ENCODE measurements at places on chromosomes 3 and 15.

GRCh38 chr3:149965278-149965677, 5.4 kb downstream of the PFN2 start:
- no peak for DNase-seq

- DNase-seq, result peak; percentile 35
Measured at GRCh38 chr3:56894881-56895431, 93.2 kb upstream of the ARHGEF3 start.

GRCh38 chr15:85717212-85717611, 77.5 kb downstream of the KLHL25 start:
- DNase-seq, result no peak

GRCh38 chr15:29747837-29748417, 74.3 kb downstream of the TJP1 start:
- no peak for DNase-seq

- DNase-seq, result peak; percentile 23
Measured at GRCh38 chr15:89068325-89068784, 19.9 kb upstream of the ABHD2 start.

DNA sequence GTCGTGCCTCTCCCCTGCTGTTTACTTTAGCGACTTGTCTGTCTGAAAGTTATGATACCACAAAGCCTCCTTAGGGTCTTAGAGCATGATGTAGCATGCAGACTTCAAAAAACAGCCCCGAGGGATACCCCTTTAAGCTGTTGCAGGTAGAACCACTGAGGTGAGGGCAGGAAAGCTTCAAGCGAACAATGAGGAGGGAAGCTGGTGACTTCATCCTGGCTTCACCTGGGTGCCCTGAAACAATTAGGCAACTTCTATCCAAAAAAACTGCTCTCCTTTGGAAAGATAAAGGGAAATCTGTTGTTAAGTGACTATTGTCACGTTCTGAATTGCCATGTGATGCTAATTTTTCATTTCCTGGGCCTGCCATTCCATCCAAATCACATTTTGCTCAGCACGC, 231.6 kb downstream of the SOX2 start:
- no peak for DNase-seq

DNA sequence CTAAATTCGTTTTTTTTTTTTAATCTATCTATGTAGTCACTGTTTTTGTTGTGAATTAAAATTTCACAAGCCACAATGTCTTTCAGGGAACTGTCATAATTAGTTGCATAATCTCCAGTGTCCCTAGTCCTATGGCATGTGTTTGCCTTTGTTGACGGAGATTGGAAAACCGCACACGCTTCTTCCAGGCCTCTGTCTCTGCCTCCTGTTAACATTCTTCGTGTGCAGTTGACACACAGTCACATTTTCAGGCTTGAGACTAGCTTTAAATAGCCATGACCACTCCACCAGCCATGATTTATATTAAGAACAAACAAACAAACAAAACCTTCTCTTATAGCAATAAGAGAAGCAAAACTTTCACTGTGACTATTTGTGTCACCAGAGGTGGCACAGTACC, 139.8 kb downstream of the DUT start:
- no peak for DNase-seq

- no peak for DNase-seq
Measured at GRCh38 chr3:172713316-172713715, 2.4 kb upstream of the NCEH1 start.

DNA sequence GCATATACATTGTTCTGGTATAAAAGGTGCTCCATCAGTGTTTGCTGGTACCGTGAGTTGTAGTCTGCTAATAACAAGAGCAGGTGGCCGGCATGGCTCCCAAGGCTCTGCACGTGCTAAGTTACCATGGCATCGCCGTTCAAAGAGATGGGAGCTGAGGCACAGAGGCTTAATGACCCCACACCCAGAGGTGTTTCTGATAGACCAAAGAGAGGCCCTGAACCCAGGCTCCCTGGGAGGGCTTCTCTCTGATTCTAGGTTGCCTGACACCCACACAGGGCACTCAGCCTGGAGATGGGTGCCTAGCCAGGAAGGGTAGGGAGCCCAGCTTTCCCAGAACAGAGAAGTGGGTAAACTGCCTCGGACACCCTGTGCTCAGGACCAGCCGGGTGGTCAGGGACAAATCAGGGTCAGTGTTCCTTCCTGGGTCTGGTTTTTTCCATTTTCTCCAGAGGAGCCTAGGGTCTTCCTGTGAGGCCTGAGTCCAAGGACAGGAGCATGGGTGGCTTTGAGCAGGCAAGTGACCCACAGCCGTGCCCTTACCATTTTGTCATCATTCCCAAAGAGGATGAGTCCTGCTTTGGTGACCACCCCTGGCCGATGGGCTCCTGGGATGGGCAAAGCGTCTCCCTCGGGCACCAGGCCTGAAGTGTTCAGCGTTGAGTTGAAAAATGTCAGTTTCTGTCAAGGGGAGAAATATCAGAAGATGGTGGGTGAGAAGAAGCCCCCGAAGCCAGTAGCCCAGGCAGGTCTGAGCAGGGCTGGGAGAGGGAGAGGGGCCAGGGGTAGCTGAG, 27.3 kb downstream of the ALDH1L1 start:
- DNase-seq, result no peak

GRCh38 chr3:127085576-127085975, 102.7 kb downstream of the PLXNA1 start:
- no peak for DNase-seq

GRCh38 chr3:120302361-120302760, 17.3 kb upstream of the GPR156 start:
- DNase-seq, result no peak

DNA sequence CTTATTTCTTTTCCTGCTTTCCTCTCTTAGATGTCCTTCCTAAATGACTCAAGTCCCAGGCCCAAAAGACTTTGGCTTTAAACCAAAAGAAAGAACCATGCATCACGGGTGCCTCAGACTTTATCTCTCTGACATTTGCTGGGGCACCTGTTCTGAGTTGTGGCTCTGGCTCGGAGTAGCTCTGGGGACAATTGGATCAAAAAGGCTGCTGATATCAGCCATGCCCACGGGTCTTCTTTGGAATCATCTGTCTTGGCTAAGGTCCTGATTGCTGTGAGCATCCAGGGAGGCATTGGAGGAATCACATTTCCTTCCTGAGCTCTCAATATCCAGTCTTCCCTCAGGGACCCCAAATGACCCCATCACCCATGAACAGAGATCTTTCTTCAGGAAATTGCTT, 59.9 kb downstream of the CLSTN2 start:
- no peak for DNase-seq

DNA sequence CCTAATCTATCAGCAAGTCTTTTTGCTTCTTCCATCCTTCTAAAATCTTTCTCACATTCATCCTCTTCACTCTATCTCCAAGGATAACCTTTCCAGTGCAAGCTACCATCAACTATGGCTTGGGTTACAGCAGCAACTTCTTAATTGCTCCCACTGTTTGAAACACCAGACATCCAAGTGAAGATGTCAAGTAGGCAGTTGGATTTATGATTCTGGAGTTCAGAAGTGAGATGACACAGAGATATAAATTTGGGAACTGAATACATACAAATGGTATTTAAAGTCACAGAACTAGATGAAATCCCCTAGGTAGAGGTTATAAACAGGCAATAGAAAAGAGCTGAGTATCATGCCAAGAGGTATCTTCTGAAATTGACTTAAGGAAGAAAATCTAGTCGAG, 3.7 kb downstream of the UBR1 start:
- DNase-seq, result no peak

DNA sequence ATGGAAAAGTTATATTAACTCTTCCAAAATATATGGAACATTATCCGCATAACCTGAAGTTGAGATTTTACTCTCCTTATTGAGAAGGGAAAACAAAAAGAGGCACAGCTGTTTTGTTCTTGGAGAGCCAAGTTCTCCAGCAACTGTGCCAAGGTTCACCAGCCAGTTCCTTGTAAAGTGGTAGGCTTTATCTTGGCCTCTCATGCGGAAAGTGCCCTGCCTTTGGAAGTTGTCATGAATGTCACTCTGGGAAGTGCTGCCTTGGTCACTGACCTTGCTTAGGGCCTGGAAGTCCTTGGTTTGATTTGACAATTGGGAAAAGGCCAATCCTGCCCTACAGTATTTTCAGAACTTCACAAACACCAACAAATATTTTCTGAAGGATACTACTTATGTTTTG, 44.2 kb upstream of the THRB start:
- no peak for DNase-seq

DNA sequence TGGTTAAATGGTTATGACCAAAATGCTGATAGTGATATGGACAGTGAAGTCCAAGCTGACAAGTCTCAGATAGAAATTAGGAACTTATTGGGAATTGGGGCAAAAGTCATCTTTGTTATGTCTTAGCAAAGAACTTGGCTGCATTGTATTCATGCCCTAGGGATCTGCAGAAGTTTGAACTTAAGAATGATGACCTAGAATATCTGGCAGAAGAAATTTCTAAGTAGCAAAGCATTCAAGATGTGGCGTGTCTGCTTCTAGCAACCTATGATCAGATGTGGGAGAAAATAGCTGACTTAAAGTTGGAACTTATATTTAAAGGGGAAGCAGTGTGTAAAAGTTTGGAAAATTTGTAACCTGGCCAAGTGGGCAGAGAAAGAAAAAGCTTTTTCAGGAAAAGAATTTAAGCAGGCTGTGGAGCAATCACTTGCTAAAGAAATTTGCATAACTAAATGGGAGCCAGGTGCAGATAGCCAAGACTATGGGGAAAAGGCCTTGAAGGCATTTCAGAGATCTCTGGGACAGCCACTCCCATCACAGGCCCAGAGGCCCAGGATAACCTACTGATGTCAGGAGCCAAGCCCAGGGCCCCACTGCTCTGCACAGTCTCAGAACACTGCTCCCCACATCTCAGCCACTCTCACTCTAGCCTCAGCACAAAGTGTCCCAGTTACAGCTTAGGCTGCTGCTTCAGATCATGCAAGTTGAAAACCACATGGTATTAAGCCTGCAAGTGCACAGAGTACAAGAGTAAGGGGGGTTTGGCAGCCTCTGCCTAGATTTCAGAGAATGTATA, 147.8 kb upstream of the TGFBR2 start:
- DNase-seq, result no peak

DNA sequence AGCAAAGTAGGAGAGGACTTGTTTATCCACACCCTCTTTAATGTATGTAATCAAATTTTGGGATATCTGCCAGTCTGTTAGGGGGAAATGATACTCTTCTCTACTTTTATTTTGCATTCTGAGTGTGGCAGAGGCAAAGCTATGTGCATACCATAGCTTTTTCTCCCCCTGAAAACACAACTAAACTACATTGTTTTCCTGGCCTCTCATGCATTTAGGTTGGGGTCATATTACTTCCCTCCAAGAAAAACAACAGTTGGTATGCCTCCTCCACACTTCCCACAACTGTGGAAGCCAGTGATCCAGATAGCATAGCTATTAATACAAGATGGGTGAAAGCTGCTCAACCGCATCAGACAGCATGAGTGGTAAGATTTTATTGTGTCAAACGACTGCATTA, 6.9 kb downstream of the RPL15 start:
- DNase-seq, result no peak

DNA sequence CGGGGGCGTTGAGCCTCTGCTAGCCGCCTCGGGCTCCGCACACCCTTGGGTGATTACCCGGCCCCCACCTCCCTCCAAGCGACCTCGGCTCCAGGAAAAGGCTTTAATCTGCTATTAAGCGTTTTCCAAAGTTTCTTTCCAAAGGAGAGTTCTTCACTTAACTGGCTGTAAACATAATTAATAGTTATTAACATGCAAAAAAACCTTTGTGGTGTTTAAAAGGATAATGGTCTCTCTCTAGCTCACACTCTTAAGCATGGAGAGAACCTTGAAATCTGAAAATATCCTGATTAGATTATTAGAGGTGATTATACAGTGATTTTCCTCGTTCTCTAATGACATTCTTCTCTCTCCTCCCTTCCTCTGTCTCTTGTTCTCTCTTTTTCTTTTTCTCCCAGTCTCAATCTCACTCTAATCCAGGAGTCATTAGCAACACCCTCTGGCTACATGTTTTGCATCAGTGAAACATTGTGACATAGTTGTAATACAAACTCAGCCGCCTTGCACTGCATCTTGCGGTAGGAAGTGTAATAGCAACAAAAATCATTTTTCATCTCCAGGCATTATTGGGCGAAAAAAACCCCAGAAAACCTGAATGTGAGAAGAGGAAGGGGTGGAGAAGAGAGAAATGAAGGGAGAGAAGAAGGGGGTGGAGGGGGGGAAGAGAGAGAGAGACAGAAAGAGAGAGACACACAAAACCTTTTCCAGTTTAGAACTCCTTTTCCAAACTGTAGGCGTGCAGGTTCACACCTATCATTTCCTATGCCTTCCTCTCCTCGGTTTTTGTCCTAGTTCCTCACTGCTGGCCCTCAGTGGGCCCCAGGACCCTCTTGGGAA, 24.4 kb downstream of the NR2F2 start:
- DNase-seq, result no peak

DNA sequence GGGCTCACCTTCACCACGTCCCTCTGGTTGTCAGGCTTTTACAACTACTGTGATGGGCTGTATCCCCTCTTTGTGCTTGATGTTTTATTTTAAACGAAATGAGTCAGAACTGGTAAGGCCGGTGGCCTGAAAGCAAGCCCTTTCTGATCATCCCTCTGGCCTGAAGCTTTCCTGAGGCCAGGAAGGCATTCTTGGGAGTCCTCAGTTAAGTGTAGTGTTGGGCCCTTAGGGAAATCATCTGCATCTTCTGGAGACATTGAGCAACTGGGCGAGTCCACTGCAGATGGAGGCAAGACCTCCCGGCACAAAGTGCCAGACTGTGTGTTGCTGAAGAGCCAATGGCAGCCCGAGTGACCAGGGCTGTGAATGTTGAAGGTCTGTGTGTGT, 33.0 kb upstream of the AMOTL2 start:
- no peak for DNase-seq

- no peak for DNase-seq
Measured at GRCh38 chr3:16482770-16483531, 30.5 kb downstream of the RFTN1 start.

DNA sequence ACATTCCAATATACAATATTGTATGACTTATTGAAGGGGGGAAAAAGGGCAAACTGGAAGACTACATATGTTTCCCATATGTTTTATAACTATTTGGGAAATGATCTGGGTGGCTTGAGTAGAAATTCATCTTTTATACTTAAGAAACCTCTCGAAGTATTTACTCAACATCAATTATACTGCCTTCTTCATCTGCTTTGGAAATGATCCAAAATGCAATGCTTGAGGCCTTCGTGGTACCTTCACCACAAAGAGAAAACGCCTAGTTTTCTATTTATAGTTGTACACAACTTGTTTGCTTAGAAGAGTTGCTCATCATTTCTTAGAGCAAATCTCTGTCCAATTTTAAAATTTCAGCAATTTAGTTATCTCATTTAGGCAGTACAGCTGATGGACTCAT, 18.8 kb downstream of the ACKR4 start:
- no peak for DNase-seq

GRCh38 chr3:81245501-81245900, 515.9 kb downstream of the GBE1 start:
- no peak for DNase-seq

DNA sequence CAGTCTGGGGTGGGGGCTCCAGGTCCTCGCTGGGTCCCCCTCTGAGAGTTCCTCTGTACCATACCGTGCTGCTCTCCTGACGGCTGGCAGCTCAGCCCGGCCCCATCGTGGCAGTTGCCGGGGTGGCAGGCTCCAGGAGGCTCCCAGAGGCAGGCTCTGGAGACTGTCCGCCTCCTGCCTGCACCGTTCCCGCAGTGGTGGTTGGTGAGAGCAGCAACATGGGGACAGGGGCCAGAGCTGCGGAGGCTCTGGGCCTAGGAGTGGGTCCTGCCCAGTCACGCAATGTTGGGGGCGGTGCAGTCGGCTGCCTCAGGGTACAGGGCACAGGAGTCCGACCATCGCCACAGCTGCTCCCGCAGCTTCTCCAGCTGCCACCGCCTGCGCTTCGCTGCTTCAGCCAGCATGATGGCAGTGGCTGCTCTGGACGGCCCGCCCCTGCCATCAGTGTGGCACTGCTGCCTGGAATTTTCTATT, 492.7 kb downstream of the AGBL1 start:
- DNase-seq, result no peak

GRCh38 chr3:113287111-113287802, 75.9 kb downstream of the BOC start:
- DNase-seq, result no peak
